ENCODE measurements at places on chromosomes 4 and X.

DNA sequence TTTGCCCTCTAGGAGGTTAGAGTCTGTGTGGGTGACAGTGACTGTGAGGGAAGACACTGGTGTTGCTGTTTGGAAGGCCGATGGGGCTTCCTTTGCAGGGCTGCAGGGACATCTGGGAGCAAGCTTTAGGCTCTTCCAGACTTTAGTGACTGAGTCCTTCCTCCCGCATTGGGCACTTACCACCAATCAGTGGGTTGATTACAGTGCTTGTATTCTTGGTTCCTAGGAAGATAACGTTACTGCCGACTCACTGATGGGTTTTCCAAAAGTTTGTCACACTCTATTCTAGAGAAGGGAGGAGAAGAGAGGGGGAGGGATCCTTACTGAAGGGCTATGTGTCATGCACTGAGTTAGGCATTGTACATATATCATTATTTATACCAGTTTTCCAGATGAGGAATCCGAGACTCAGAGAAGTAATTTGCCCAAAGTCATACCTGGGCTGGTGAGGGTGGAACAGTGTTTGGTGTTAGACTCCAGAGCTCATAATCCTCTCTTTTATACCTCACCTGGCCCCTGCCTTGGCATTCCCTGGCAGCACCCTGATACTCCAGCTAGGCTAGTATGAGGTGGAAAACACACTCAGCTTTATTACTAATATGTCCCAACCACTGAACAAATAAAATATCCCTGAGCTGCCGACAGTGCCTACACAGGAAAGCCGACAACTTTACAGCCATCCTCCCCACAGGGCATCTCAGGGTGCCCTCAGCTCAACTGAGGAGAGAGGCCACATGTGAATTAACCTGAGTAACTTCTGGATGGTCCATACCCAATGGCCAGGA is 3.8 kb downstream of the CHST7 start:
- DNase-seq = no peak

GRCh38 chr4:82388405-82388804 is 14.6 kb upstream of the HNRNPD start:
- DNase-seq = no peak

- DNase-seq = no peak
Measured at GRCh38 chrX:21863241-21863640, 7.5 kb downstream of the YY2 start.

DNA sequence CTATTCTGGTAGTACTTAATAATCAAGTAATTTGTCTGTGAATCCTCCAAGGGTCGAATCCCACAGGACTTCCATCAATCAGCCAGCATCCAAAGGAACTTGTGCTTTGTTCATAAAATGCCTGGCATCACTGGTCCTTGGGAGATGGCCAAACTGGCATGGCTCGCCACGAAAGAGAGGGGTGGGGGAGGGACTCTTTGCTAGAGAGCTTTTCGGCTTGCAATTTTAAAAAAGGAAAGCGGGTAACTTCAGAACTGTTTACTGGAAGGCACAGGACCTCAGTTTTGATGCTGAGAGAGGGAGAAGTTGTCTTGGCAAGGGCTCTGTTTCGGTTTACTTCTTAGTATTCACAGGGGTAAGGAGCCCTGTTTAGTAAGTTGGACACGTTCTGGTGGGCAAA is 79.4 kb upstream of the FHL1 start:
- no peak for DNase-seq

GRCh38 chr4:67697860-67698687 is 2.9 kb downstream of the UBA6 start:
- DNase-seq = no peak

GRCh38 chr4:100894339-100894870 is 376.6 kb upstream of the EMCN start:
- DNase-seq = no peak

DNA sequence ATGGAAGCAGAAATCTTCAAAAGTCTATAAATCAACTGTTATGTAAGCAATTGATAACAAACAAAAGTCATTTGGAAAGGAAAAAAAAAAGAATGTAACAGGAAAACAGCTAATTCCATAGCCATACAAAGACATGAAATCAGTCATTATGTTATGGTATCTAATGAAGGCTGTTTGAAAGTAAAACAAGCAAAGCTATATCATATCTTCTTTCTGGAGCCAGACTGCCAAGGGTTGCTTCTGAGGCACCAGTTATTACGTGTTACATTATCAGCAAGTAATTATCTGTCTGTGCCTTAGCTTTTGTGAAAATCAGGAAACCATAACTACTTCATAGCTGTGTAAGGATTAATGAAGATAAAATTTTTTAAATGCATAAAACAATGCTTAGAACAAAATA is 480.2 kb downstream of the FAT4 start:
- DNase-seq = no peak

GRCh38 chr4:40719008-40719623 is 30.6 kb upstream of the NSUN7 start:
- DNase-seq = peak; percentile 41

DNA sequence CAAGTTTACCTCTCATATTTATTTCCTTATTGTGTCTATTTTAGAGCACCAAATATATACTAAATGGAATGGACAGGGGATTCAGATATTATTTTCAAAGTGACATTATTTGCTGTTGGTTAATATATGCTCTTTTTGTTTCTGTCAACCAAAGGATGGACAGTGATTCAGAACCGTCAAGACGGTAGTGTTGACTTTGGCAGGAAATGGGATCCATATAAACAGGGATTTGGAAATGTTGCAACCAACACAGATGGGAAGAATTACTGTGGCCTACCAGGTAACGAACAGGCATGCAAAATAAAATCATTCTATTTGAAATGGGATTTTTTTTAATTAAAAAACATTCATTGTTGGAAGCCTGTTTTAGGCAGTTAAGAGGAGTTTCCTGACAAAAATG is 6.2 kb downstream of the FGB start:
- no peak for DNase-seq
